DMS 273 treated with DMSO at 0.1 percent for 48 hours (cell line): ENCODE measurements at places on chromosomes 5 and 9.

- no peak for DNase-seq
Observed at GRCh38 chr9:81408951-81409350, 280.4 kb downstream of the TLE1 start.

DNA sequence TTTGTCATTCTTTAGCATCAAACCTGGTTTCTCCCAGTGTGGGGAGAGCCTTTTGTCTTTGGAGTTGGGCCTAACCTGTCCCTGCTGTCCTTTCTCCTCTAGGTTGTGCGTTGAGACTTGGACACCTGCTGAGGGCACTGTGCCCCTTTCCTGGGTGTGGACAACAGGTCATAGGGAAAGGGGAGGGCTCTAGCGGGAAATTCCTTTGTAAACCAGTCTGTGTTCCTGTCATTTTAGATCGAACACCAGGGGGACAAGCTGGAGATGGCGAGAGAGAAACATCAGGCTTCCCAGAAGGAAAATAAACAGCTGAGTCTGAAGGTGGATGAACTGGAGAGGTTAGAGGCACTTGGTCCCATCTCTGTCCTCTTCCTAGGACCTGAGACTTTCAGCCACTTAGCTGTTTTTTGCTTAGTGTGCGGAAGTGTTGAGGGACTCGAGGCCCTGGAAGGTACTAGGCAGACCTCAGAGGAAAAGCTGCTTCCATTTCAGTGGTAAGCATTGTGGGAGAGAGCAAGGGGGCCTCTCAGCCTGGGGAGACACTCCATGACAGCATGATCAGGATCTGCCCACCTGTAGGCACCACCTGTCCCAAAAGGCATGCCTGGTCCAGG lies 8.6 kb upstream of the GLE1 start:
- DNase-seq = no peak

DNA sequence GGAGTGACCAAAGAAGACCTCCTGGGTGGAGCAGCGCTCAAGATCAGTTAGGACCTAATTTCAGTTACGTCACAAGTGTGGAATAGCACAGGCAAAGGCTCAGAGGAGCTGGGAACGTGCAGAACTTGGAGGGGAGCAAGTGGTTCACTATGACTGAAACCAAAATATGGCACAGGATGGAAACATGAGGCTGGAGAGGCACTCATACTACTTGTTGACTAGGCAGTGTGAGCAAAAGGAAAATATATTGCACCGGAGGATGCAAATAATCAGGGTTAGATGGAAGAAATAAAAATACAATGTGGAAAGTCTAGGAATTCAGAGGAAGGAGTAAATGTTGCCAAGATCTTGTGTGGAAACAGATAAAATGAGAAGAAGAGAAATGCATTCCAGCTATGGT lies 148.3 kb downstream of the DCP2 start:
- no peak for DNase-seq

DNA sequence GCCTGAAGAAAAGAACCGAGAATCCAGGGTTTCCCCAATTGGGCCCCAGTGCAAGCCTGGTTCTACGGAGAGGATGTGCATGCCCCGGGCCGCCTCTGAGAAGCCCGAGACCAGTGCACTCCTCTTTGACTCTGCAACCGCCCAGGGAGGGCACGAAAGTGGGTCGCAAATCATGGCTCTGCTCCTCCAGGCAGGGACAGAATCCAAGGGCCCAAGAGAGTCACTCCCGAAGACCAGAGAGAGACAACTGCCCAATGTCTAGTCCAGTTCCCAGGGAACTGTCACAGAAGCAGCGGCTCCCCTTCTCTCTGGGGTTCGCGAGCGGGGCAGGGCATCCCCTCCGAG lies 107.8 kb downstream of the PSD2 start:
- no peak for DNase-seq

GRCh38 chr5:54902791-54903473 lies 82.5 kb downstream of the ESM1 start:
- peak; percentile 89 for DNase-seq

GRCh38 chr9:108477529-108478006 lies 378.2 kb downstream of the ACTL7B start:
- no peak for DNase-seq

DNA sequence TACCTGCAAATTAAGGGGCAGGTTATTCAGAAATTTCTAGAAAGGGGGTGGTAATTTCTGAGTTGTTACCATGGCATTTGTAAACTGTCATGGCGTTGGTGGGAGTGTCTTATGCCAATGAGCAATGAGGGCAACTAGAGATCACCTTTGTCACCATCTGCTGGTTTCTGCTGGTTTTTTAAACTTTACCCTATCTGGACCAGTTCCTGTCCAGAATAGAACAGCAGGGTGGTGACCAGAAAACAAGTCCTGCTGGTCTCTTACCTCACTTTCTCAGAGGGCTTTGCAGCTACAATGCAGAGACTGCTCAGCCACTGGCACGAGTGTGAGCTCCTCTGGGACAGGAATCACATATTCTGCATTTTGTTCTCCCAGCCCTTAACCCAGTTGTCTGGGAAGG lies 51.4 kb downstream of the FAM114A2 start:
- no peak for DNase-seq

- DNase-seq = no peak
Observed at GRCh38 chr5:93602241-93603077, 19.4 kb downstream of the NR2F1 start.

- DNase-seq = no peak
Observed at GRCh38 chr9:125243792-125244260, 2.7 kb upstream of the HSPA5 start.

DNA sequence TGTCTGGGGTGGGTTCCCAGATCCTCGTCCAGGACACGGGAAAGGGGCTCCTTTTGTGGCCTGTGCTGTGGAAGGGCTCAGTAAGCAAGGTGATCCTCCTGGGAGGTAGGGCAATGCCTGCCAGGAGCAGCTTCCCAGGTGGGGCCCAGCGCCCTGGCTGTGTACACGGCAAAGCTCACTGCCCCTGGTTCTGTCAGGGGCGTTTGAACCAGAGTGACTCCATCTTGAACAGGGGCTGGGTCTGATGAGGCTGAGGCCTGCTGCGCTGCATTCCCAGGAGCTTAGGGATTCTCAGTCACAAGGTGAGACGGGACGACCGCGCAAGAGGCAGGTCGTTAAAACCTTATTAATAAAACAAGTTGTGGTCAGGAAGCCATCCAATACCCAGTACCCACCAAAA lies 19.9 kb upstream of the SLC12A7 start:
- no peak for DNase-seq

DNA sequence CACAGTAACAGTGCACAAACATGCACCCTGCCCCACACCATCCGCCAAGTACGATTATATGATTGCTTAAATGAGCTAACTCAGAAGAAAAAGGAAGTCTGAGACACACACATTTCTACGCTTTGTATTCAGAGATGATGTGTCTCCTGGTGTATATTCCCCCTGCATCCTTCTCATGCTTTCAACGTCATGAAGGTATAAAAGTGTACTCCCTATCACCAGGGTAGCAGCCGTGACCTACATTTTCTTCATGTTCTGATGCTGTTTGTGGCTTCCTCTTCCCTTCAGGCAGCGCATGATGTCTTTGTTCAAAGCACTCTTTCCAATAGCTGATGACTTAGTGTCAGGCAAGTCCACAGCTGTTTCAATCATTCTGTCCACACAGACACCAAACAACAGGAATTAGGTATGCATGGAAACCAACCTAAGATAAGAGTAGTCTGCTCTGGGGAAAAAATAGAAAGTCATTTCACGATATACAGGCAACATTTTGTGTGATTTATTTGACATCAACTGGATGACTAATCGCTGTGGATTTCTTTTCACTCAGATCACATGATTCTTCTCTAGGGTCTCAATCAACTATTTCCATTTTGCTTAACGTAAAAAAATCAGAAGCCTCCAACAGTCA lies 269.4 kb upstream of the PTGER4 start:
- DNase-seq = no peak

GRCh38 chr5:131718487-131719014 lies 78.3 kb downstream of the FNIP1 start:
- no peak for DNase-seq

GRCh38 chr9:83599071-83599470 lies 23.9 kb upstream of the IDNK start:
- no peak for DNase-seq

- DNase-seq = no peak
Observed at GRCh38 chr5:136772491-136772890, 407.1 kb upstream of the TRPC7 start.

DNA sequence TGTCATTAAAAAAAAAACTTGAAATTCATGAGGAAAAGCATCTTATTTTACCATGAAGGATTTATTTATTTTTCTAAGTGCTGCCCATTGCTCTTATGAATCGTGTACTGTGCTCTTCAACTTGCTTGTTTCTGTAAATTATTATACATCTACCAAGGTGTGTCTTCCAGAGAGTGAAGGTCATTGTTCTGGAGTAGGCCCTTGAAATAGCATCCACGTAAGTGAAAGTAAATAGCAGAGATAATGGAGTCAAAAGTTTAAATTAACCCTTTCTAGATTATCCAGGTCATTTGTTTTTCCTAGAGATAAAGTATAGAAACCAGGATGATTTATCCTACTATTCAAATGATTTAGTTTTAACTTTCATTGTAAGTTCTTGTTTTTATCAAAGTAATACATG lies 473.1 kb downstream of the DIRAS2 start:
- no peak for DNase-seq

DNA sequence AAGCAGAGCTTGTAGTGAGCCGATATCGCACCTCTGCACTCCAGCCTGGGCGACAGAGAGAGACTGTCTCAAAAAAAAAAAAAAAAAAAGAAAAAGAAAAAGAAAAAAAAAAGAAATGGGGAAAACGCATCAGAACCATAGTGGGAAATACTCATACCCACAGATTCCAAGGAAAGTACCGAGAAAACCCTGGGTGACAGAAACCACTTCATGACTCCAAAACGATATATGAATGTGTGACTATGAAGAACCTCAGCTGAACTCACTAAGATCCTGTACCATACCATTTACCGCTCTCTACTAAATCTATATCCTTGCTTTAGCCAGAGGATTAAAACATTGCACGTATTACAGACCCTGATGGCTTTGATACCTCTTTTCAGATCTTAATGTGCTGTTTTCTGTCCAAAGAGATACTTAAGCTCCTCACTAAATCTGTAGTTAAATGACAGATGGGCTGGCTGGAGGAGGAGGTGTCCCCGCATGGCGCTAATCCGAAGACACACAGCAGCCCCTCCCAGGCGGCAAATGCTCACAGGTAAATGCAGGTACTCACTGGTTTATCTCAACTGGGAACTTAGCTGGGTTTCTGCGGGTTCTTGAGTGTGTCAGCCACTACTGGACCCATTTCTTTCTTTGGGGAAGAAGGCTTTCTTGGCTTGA lies 2.8 kb downstream of the LPCAT1 start:
- DNase-seq = no peak

DNA sequence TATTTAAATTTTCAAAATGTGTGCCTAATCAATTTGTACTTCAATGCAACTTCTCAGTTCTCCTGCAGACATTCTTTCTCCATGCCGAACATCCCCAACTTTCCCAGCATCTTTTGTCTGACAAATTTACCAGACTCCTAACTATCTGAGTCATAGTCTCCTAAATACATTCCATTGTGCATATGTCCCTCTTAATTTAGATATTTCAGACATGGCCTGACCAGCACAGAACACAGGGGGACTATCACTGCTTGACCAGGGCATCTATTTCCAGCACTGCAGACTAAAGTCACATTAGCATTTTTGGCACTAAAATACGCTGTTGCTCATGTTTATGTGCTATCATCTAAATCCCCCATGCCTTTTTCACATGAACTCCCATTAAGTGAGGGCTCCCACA lies 71.9 kb downstream of the ITGA1 start:
- DNase-seq = no peak

DNA sequence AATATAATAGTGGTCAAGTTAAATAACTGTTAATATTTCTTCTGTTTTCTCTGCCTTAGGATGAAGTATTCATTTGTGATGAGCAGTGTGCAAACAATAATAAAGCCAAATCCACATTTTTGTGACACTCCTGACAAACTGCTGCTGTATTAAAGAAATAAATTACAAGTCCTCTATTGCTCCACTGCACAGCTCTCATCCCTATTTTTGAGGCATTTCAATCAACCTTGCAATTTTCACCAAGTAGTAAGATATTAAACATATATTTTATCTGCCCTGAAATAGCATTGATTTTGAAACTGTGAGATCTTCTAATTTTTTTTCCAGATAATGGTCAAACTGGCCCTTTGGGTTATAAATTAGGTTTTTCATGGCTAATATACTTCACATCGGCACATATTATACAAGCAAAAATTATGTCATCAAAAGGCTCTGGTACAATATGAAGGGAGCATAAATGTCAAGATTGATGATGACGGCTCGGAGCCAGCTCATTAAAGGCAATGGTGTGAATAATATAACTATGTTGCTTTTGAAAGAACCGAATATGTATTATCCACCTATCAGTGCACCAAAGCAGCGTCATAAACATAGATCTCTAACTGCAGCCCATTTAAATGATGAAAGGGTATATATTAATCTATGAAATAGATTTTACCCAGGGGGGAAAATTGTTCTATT lies 764.9 kb downstream of the DNAH5 start:
- DNase-seq = no peak

- DNase-seq = no peak
Observed at GRCh38 chr5:58369513-58370190, 90.2 kb downstream of the PLK2 start.

GRCh38 chr5:104146652-104147051 lies 584.1 kb upstream of the NUDT12 start:
- DNase-seq = no peak

DNA sequence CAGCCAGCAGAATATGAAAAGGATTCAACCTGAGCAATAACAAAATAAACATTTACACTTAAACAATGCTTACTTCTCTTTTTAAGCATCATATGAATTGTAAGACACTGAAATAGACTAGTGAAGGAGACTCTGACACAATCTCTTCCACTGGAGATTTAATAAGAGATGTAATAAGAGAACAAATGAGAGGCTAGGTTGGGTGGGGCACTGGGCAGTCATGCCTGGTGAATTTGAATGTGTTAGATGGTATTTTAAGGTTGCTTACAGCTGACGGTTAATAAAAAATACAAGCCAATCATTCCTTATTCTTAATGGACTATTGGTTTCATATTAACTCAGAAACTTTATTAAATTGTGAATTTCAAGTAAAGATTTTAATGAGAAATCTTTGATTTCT lies 105.9 kb upstream of the TARS1 start:
- no peak for DNase-seq

DNA sequence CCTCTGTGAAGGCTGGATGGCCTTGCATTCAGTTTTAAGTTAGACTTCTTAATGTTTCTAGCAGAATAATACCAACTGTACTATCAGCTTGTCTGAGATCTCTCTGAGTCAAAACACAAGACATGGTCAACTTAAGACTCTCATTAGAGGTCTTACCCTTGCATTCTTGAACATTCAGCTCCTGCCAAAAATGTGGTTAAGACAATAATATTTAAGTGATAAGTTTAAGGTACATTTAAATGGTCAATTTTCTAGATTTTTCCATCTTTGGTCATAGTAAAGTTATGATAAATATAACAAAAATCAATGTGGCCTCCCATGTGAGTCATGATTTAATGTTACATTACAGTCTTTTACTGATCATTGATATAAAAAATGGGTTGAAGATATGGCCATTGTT lies 75.0 kb downstream of the NR2F1 start:
- no peak for DNase-seq

GRCh38 chr9:105264380-105264779 lies 19.9 kb downstream of the SLC44A1 start:
- DNase-seq = no peak

GRCh38 chr9:137406876-137407589 lies 15.9 kb downstream of the EXD3 start:
- peak; percentile 14 for DNase-seq
